Left ventricle myocardium inferior (tissue), 1 donor: ENCODE measurements at places on chromosomes 5 and 9. TPM values are rescaled to one million over a fixed set of nuclear protein-coding genes. Genes with fewer than 3 reads are reported as not detected.

GRCh38 chr9:97593960-97594359, 39.2 kb downstream of the TSTD2 start:
- H3K27ac ChIP-seq = peak overlapping the region; percentile 87
- DNase-seq = no peak
- H3K4me1 ChIP-seq = peaks cover 70% of the 10 kb centered on the region
- H3K27me3 ChIP-seq = no peaks in the 10 kb centered on the region
- H3K36me3 ChIP-seq = peaks cover 22% of the 10 kb centered on the region

DNA sequence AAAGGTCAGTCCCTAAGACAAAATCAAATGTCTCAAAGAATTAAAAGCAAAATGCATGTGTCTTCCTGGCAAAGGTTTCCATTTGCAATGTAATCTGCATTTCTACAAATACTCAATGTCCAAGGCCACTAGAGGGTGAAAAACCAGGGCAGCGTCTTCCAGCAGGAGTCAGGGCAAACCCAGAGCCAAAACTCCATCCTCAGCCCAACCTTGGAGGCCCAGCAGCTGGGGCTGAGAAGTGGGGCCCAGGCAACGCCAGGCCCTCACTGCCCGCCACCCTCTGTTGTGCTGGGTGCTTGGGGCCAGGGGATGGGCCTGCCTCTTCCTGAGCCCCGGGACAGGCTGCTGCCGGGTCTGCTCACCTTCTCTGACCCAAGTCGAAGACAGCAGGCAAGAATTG, 200.1 kb downstream of the PAX5 start:
- H3K4me3 ChIP-seq = no peak overlapping the region
- H3K36me3 ChIP-seq = no peaks in the 10 kb centered on the region
- DNase-seq = no peak
- no peaks in the 10 kb centered on the region for H3K4me1 ChIP-seq
- peaks cover 62% of the 10 kb centered on the region for H3K27me3 ChIP-seq

GRCh38 chr5:150036513-150036912, 36.0 kb downstream of the HMGXB3 start:
- H3K36me3 ChIP-seq = peaks cover 96% of the 10 kb centered on the region
- H3K27ac ChIP-seq = peak overlapping the region; percentile 29
- peak; percentile 35 for DNase-seq
- no peaks in the 10 kb centered on the region for H3K27me3 ChIP-seq

DNA sequence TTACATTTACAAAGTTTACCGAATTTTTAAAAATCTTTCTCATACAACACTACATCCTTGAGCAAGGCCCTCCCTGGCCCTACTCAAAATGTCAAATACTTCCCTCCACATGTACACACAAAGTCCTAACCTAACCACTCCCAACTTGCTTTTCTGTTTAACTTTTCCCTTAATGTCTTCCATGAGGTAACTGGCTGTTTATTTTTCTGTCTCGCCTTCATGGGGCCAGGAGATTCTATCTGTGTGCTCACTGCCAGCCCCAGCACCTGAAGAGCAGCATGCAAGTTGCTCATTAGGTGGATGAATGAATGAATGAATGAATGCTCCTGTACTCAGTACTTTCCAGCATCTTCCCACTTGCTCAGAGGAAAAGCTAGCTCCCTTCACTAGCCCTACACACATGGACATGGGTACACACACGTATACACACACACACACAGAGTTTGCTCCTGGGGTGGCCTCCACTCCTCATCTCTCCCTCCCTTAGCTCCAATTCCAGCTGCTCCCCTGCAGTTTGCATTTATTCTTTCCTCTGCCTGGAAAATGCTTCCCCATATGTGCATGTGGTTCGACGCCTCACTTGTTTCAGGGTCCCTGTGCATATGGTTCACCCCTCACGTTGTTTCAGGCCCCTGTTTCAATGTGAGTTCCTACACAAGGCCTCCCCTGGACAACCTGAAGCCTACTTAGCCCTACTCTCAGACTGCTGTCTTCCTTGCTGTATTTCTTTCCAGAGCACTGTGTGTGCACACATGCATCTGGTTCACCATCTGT, 165.2 kb downstream of the ROR2 start:
- H3K4me3 ChIP-seq = no peak overlapping the region
- DNase-seq = no peak
- no peaks in the 10 kb centered on the region for H3K36me3 ChIP-seq
- H3K27ac ChIP-seq = no peak overlapping the region

DNA sequence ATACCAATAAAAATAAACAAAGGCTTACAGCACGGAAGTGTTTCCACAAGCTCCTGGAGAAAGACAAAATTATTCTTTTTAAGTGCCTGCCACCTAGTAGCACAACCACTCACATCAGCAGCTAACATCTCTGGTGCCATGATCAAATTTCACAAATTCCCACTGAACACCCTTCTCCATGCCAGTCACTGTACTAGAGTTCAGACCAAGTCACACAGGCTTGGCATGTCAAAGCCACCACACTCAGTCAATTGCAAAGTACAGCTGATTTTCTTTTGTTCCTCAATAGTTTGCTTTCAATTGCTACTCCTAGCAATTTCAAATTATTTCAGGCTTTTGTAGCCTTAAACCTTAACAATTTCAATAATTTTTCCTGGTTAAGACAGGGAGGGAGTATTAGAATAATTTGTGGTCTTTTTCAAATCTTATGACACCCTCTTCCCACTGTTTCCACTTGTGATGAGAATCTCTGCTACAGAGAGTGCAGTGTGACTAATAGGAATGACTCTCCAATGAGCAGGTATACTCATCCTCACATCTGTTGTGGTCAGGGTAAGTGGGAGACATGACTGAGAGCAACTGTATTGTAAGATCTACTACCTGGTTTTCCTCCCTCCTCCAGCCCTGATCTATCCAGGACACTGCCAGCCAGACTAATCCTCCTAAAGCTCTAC, 46.2 kb downstream of the RNF145 start:
- H3K4me1 ChIP-seq = peaks cover 15% of the 10 kb centered on the region
- no peak for DNase-seq
- H3K4me3 ChIP-seq = no peak overlapping the region
- H3K27ac ChIP-seq = no peak overlapping the region

DNA sequence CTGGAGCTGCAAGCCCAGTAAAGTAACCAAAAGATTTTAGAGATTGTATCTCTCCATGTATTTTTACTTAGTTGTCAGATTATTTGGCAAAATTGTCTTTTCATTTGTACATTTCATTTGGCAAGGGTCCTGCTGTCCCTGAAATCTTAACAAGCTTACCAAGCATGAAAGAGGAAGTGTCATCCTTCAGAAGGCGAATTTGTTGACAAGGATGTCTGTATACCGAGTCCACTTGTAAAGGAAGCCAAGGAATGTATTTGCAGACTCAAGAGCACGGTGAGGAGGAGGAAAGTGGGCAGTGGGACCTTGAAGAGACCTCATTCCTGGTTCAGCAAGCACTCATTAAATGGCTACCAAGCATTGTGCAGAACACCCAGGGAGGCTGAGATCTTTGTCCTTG, 7.5 kb upstream of the OTULINL start:
- H3K27me3 ChIP-seq = peaks cover 24% of the 10 kb centered on the region
- peak overlapping the region; percentile 55 for H3K27ac ChIP-seq
- no peak overlapping the region for H3K4me3 ChIP-seq
- H3K36me3 ChIP-seq = no peaks in the 10 kb centered on the region
- H3K4me1 ChIP-seq = peaks cover 12% of the 10 kb centered on the region

GRCh38 chr5:6350277-6351090, 27.9 kb downstream of the MED10 start:
- DNase-seq = no peak
- H3K36me3 ChIP-seq = no peaks in the 10 kb centered on the region
- H3K27ac ChIP-seq = no peak overlapping the region
- H3K4me1 ChIP-seq = no peaks in the 10 kb centered on the region

DNA sequence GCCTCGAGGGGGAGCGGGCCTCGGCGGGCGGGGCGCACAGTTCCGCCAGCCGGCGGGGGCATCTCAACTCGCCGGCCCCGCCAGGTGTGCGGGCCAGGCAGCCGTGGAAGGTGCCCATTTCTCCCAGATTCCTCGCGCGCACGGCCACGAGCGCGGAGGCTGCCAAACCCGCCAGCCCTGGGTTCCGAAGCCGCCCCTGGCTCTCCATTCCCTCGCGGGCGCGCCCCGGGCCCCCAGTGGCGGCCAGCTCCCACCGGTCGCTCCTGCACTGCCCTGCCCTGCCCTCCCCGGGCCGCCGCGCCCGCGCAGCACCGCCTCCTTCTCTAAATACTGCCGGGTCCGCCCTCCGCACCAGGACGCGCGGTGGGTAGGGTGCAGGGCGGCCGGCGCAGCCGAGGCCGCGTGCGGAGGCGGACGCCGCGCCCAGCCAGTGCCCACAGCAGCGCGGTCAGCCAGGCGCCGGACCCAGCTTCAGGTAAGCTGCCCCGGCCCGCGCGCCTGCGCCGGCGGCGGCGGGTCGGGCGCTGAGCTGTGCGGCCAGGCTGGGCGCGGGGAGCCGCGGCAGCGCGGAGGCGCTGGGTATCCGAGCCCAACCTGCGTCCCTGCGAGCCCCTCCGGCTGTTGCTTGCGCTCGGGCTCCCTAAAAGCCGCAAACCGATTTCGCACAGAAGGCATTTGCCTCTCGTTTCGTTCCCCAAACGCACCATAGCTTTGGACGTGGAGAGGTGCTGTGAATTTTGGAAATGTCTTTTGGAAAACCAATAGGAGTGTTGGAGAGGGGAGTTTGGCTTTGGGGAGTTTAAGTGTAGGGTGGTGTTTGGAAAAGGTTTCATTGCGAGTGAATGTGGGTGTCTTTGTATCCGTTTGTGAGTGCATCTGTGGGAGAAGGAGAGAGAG, at the start of gene TMEM171:
Gene TMEM171 (plus strand): TSS at position 354 of the 897 bp plus-strand sequence. CDS start 2,799 bp downstream, outside the sequence.
- DNase-seq = no peak
- no peak within 1 kb of the TSS for H3K27ac ChIP-seq
- peak within 1 kb of the TSS; percentile 67 for H3K4me3 ChIP-seq
- peaks cover 15% of the 10 kb centered on the region for H3K4me1 ChIP-seq

DNA sequence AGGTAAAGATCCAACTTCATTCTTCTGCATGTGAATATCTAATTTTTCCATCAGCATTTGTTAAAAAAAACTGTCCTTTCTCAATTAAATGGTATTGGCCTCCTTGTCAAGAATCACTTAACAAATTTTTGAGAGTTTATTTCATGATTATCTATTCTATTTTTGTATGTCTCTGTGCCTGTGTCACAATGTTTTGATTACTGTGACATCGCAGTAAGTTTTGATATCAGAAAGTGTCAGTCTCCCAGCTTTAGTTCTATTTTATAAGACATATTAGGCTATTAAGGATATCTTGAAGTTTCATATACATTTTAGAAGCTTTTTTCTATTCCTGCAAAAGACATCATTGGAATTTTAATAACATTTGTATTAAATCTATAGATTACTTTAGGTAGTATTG, 33.6 kb downstream of the GABRA6 start:
- H3K27me3 ChIP-seq = no peaks in the 10 kb centered on the region
- H3K4me3 ChIP-seq = no peak overlapping the region
- no peaks in the 10 kb centered on the region for H3K4me1 ChIP-seq
- no peak overlapping the region for H3K27ac ChIP-seq
- no peak for DNase-seq

DNA sequence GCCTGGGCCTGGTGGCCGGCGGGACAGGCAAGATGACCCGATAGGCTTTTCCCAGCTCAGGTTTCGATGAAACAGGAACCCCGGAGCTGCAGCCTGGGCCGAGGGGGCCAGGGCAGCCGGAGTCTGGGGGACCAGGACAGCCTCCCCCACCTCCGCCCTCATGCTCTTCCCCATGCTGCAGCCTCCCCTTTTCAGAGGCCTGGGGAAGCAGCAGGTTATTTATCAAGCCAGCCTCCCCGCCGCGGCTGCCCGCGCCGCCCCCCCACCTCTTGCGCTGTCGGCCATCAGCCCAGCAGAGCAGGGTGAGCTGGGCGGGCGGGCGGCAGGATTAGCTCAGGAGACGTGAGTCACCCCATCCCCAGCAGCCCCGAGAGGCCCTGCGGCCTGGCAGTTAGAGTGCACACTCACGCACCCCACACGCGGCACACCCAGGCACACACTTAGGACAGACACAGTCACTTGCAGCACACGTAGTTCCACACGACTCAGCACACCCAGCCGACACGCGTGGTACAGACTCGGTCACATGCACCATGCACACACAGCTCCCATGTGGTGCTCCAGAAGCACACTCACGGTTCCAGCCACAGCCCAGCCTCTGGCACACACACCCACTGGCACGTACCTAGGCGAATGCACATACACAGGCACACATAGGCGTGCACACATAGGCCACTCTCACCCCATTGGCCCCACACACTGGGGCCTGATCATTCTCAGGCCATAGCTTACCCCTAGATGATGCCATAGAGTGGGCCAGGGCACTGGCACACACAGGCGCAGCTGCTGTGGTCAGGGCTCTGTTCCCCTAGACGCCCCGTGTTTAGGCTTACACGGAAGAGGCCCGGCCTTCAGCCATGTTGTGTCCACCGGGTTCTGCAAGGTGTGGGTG, 13.0 kb downstream of the CXXC5 start:
- peak overlapping the region; percentile 91 for H3K27ac ChIP-seq
- peaks cover 99% of the 10 kb centered on the region for H3K4me1 ChIP-seq
- peak overlapping the region; percentile 55 for H3K4me3 ChIP-seq
- H3K36me3 ChIP-seq = no peaks in the 10 kb centered on the region
- no peaks in the 10 kb centered on the region for H3K27me3 ChIP-seq

- no peak overlapping the region for H3K4me3 ChIP-seq
- no peaks in the 10 kb centered on the region for H3K27me3 ChIP-seq
- no peak for DNase-seq
Observed at GRCh38 chr9:125399165-125399564, 137.5 kb downstream of the GAPVD1 start.

DNA sequence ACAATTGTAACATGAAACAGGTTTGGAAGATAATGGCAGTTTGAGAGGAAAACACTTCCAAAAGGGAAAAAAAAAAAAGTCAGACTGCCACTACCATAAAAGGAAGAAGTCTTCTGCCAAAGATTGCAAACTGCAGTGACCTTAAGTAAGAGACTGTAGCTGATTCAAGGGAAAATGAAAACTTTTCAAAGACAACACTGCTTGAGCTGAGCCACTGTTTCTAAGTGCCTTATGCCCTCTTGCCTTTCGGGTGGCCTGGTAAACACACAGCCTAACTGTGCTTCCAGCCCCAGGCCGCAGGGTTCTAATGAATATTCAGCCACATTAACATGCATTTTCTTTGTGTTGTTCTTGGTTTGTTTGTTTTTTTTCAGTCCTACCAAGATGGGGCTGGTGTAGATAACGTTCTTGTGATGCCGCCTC, 354.6 kb downstream of the BNC2 start:
- no peak overlapping the region for H3K27ac ChIP-seq
- no peak for DNase-seq
- H3K36me3 ChIP-seq = no peaks in the 10 kb centered on the region
- peaks cover 15% of the 10 kb centered on the region for H3K27me3 ChIP-seq

GRCh38 chr9:72362680-72363139, 2.3 kb downstream of the ZFAND5 start:
- H3K4me1 ChIP-seq = peaks cover 81% of the 10 kb centered on the region
- no peaks in the 10 kb centered on the region for H3K27me3 ChIP-seq
- peak; percentile 54 for DNase-seq
- H3K36me3 ChIP-seq = peaks cover 31% of the 10 kb centered on the region
- peak overlapping the region; percentile 86 for H3K4me3 ChIP-seq

DENND4C gene
- total RNA-seq = 20.8 TPM

TNPO1 gene
- 69.8 TPM for total RNA-seq

NUTM2G gene
- total RNA-seq = not detected

ANKRD31 gene
- total RNA-seq = 0.11 TPM

IFNA1 gene
- not detected for total RNA-seq

CTSL gene
- 116 TPM for total RNA-seq
